ENCODE measurements at places on chromosomes 2 and 18.

- DNase-seq, result no peak
Observed at GRCh38 chr2:33369191-33369590, 107.3 kb upstream of the RASGRP3 start.

DNA sequence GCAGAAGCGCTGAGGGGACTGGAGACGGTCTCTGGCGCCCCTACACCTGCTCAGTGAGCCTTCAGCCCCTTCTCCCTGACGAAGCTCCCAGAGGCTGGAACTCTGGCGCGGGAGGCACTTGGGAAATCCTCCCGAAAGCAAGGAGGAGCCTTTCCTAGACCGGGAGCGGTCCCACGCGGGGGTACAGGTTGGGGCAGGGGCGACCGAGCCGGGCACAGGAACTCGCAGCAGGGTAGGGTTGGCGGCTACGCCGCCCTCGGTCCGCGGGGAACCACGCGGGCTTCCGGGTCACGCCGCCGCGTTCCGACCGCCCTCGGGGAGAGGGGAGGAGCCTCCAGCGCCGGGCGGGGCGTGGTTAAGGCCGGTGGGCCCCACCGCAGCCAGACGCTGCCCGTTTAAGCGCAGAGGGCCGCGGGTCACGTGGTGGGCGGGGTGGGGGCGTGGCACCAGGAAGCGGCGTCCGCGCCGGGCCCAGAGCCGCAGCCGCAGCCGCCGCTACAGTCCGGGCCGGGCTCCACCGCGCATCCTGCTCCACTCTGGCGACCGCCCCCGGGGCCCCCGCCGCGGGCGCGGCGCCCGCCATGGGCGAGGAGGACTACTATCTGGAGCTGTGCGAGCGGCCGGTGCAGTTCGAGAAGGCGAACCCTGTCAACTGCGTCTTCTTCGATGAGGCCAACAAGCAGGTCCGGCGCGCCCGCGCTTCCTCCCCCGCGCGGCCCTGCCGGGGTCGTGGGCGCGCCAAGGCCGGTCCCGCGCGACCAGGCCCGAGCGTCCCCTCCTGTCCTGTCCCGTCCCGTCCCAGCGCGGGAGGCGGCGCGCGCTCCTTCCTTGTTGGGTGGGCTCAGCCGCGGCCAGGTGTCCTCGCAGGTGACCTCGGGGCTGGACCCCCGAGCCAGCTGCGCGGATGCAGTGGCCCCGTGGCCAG lies at the start of gene RMC1:
Gene RMC1 (plus strand): TSS at position 474 of the 925 bp plus-strand sequence. CDS start 108 bp downstream, at position 582.
- peak; percentile 88 for DNase-seq

GRCh38 chr18:50666536-50666935 lies 106.6 kb downstream of the MAPK4 start:
- no peak for DNase-seq

GRCh38 chr18:12304351-12305210 lies 3.5 kb upstream of the TUBB6 start:
- DNase-seq, result no peak

DNA sequence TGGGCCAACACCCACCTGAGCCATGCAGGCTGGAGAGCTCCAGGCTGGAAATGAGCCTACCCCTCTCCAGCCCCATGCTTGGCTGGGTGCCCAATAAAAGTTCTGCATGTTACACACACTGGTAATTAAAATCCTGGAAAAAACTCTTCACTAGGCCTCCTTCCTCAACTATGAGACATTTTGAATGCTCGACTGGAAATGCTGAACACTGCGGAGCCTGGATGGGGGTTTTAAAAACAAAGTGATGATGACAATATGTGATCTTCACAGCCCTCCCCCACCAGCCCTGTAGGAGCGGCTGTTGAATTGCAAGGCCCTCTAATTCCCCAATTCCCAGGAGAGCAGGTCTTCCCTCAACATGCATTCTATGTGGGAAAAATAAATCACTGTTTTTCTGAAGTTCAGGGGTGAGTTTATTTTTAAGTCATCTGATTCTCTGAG lies 179.2 kb downstream of the TTC32 start:
- no peak for DNase-seq

DNA sequence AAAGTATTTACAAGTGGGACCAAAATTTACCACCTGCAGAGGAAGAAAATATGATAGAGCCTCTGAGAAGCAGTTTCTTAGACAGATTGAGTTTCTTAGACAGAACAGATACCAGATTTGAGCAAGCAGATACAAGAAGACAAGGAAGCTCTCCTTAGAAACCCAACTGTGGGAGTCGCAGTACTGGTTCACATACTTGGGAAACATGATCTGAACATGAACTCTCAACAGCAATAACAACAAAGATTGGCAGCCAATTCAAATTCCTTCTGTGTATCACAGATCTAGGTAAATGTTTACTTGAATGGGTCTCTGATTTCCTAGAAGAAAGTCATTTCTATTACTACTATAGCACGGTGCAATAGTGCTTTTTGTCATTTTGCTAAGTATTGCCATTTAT lies 82.1 kb downstream of the OLA1 start:
- no peak for DNase-seq

GRCh38 chr2:174015428-174015827 lies 50.3 kb upstream of the SP3 start:
- no peak for DNase-seq

Measured in D721Med (cell line).